ENCODE measurements at places on chromosomes 13 and 19. TPM values are rescaled to one million over a fixed set of nuclear protein-coding genes. Genes with fewer than 3 reads are reported as not detected.

ATP8A2 gene
- total RNA-seq = not detected

ARRDC5 gene
- total RNA-seq = not detected

RFPL4AL1 gene
- not detected for total RNA-seq

GRCh38 chr13:51731759-51732158 is 72.2 kb downstream of the DHRS12 start:
- no peak overlapping the region for H3K4me3 ChIP-seq
- H3K36me3 ChIP-seq = peaks cover 7% of the 10 kb centered on the region
- H3K4me1 ChIP-seq = peaks cover 20% of the 10 kb centered on the region

- H3K36me3 ChIP-seq = peaks cover 45% of the 10 kb centered on the region
- no peak overlapping the region for H3K27ac ChIP-seq
- H3K4me3 ChIP-seq = no peak overlapping the region
These were observed 7.8 kb downstream of the PLPP2 start for GRCh38 chr19:283395-283794.

ERFL gene
- not detected for total RNA-seq

GRCh38 chr19:1248139-1248785 is at the start of gene MIDN:
Gene MIDN, plus strand, starts transcription at chr19:1248583. Its CDS starts 1,714 bp downstream, at chr19:1250297.
- H3K36me3 ChIP-seq = peaks cover 13% of the 10 kb centered on the region
- H3K4me1 ChIP-seq = peaks cover 74% of the 10 kb centered on the region
- DNase-seq = peak; percentile 94
- peak within 1 kb of the TSS; percentile 94 for H3K4me3 ChIP-seq

THSD8 gene
- not detected for total RNA-seq

EXOC3L2 gene
- 0.72 TPM for total RNA-seq

CERS1 gene
- not detected for total RNA-seq

Data from stomach (tissue), 19 donors.